ENCODE measurements at places on chromosomes 2 and 18.

- DNase-seq, result no peak
These were observed 306.0 kb upstream of the COL3A1 start for GRCh38 chr2:188668017-188668680.

DNA sequence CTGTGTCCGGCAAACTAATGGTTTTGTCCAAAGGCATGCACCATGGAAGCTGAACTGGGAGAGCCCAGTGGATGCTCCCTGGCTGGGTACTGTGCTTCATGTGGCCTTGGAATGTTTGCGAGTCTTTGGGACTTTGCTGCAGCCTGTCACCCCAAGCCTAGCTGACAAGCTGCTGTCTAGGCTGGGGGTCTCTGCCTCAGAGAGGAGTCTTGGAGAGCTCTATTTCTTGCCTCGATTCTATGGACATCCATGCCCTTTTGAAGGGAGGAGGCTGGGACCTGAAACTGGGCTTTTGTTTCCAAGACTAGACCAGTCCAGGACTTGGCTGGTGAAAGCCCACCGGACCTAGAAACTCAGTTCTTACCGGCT lies 1.7 kb downstream of the MARS2 start:
- DNase-seq, result no peak

- DNase-seq, result no peak
These were observed 71.1 kb downstream of the MTA3 start for GRCh38 chr2:42639340-42640077.

DNA sequence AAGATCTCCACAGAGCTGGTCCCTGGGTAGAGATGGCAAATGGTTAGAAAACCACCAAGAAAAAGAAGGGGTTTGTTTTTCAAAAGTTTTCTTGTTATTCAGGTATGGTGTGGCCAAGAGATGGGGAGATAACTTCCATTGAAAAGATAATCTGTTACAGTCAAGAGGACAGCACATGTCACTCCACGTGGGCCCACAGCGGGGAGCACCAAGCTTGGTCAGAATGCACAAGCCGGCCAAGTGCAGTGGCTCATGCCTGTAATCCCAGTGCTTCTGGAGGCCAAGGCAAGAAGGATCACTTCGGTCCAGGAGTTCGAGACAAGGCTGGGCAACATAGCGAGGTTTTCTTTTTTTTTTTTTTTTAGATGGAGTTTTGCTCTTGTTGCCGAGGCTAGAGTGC lies 6.0 kb upstream of the LCLAT1 start:
- DNase-seq, result no peak

- no peak for DNase-seq
These were observed 40.8 kb downstream of the BCL11A start for GRCh38 chr2:60512641-60513040.

GRCh38 chr18:39772155-39772919 lies 2182.7 kb upstream of the PIK3C3 start:
- no peak for DNase-seq

- DNase-seq, result no peak
These were observed 23.0 kb downstream of the INPP5D start for GRCh38 chr2:233082931-233083755.

DNA sequence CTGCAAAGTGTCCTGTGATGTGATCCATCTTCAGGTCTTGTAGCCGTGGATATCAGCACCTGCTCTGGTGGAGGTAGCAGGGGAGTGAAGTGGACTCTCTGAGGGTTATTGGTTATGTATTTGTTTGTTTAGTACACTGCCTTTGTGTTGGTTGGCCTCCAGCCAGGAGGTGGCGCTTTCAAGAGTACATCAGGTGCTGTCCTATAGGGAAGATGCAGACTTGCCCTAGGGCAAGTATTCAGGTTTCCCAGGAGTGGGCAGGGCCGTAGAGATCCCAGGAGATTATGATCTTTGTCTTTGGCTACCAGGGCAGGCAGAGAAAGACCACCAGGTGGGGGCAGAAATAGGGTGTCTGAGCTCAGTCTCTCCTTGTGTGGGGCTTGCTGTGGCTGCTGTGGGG lies 411.8 kb downstream of the SOX11 start:
- DNase-seq, result peak; percentile 6

DNA sequence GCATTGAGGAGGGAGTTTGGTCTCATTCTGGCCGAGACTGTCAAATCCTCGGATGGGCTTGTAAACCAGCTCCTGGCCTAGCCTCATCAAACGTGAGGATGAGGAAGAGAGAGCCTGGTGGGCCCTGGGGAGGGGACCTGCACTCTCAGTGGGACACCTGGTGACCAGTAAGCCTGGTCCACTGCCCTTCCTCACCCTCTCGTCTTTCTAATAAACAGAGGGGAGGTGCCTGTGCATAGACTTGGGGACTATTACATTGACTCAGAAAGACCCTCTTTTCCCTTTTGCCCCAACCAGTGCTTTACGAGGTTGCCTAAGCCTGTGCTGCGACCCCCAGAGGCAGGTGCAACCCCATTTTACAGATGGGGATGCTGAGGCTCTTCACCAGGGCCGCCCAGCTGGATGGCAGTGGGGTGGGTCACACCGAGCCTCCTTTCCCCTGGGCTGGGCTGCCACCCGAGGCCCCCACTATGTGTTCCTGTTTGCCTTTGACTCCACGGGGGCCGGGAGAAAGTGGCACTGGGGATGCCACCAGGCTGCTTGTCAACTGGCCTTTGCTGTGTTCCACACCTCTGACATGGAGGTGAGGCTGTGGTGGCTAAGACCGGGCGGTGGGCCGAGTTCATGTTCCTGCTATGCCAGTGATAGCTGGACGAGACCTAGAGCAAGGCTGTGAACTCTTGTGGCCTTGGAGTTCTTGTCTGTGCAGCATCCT lies 85.9 kb downstream of the GLI2 start:
- DNase-seq, result no peak

DNA sequence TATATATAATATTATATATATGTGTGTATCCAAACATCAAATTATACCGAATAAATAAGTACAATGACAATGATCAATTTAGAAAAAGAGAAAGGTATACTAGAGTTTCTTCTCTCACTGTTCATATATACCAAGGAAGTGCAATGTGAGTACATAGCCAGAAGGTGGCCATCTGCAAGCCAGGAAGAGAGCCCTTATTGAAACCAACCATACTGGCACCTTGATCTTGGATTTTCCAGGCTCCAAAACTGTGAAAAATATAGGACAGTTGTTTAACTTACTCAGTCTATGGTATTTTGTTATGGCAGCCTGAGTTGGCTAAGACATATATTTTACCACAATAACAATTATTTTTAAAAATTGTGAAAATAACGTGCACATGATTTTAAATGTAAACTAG lies 1490.2 kb upstream of the SLC39A10 start:
- no peak for DNase-seq

- no peak for DNase-seq
These were observed at the start of gene CASP8 for GRCh38 chr2:201260302-201260800. CASP8 (plus strand) TSS chr2:201260536; CDS start chr2:201266487, 5,951 bp downstream.

DNA sequence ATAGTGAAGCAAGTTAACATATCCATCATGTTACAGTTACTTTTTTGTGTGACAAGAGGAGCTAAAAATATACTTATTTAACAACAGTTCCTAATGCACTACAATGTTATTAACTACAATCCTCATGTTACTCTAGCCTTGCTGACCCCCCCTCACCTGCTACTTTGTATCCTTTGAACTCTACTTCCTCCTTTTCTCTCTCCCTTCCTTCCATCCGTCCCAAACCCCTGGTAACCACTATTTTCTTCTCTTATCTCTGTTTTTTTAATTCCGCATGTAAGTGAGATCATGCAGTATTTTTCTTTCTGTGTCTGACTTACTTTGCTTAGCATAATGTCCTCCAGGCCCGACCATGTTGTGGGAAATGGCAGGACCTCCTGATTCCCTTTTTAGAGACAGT lies 59.4 kb downstream of the NPAS2 start:
- no peak for DNase-seq

- DNase-seq, result no peak
These were observed 153.4 kb downstream of the CAPN13 start for GRCh38 chr2:30653847-30654246.

DNA sequence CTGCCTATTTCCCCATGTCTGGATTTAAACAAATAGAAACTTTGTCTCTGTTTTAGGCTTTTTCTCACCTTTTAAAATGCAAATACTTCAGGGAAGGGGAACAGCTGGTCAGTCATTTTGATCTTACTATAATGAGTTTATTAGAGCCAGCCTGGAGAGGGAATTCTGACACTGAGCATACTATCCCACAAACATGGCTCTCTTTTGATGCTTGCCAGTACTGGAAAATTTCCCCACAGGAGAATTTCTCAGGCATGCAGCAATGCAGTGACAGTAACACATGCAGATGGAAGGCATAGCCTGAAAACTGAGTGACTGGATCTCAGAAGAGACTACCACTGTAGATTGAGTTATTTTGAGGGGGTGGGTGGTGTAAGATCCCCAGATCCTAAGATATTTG lies 974.3 kb upstream of the CELF4 start:
- DNase-seq, result no peak

- no peak for DNase-seq
These were observed 356.7 kb upstream of the LYPD1 start for GRCh38 chr2:133026536-133027177.

DNA sequence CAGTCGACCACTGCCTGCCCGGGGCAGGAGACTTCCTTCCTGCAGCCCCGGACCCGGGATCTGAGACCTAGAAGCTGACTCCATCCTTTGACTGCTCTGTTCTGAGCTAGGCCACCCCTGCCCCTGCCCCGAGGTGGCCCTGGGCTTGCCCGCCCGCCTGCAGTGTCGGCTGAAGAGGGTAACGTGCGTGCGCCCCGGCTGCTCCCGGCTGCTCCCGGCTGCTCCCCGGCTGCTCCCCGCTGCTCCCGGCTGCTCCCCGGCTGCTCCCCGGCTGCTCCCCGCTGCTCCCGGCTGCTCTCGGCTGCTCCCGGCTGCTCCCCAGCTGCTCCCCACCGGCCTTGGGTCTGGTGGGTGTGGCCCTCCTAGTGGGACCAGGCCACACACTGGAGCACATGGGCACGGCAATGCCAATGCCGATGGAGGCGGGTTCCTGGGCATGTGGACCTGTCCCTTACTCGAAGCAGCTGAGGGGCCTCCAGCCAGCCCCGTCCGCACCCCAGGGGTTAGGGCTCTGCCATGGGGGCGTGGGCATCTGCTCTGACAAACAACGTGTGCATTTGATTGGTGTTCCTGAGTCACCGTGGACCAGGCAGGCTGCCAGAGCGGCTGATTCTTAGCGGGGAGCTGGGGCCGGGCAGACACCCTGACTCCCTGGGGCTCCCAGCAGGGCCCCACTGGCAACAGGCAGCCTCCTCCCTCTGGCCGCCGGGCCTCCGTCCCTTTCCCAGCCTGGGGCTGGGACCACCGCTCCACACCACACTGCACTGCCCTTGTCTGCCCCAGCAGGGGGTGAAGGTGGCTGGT lies 2.0 kb upstream of the GAL3ST2 start:
- no peak for DNase-seq

GRCh38 chr2:56449002-56449431 lies 265.2 kb downstream of the CCDC85A start:
- DNase-seq, result peak; percentile 87

GRCh38 chr2:232626584-232626983 lies 6.8 kb upstream of the EFHD1 start:
- DNase-seq, result no peak

- DNase-seq, result no peak
These were observed 27.5 kb downstream of the ZNF407 start for GRCh38 chr18:74625157-74625556.

- no peak for DNase-seq
These were observed 64.8 kb upstream of the ALKAL2 start for GRCh38 chr2:352696-353095.

GRCh38 chr2:122100346-122100745 lies 344.9 kb downstream of the TSN start:
- DNase-seq, result no peak

DNA sequence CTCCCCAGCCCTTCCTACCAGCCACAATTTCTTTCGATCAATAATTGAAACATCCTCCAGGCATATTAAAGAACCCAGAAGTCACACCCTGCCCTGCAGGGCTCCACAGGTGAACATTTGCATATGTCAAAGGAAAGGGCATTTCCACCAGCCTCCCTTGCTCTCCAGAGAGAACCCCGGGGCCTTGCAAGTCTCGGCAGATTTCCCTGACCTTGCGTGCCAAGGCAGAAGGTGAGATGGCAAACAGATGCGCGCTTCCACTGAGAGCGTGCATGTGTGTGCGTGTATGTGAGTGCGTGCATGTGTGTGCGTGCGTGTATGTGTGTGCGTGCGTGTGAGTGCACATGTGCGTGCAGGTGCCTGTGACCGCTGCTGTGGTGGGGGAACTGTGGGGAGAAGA lies 120.3 kb downstream of the INO80D start:
- no peak for DNase-seq

DNA sequence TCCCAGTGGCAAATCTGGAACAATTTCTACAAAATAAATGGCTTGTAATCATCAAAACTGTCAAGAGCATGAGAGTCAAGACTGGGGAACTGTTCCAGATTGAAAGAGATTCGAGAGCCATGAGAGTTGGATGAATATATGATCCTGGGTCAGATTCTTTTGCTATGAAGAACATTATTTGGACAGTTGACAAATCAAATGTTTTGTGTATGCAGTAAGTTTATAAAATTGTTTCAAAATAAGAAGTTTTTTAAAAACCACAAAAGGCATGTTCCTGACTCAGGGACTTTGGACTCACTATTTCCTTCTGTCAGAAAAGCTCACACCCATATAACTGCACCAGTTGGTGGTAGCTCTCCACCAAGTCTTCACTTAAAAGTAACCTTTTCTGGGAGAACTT lies 38.5 kb downstream of the ROCK2 start:
- no peak for DNase-seq

DNA sequence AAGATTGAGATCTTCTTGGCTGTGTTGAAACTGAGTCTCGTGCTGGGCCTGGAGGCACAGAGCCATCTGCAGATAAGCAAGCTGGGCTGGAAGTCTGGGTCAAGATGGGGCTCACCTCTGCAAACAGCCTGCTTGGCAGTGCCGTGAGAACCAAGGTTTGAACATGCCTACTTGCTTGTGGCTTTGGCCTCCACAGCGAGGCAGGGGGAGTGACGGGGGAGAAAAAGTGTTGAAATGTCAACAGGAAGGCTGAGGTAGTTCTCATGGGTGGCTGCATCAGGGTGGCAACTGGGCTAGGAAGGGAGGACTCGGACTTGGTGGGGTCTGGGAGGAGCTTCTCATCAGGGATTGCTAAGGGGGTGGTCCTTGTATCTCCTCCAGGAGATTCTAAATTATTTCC lies 99.7 kb downstream of the THNSL2 start:
- no peak for DNase-seq

- no peak for DNase-seq
These were observed 180.8 kb downstream of the PPP1R1C start for GRCh38 chr2:182166406-182166805.
